Stimulated activated CD4-positive, alpha-beta T cell treated with anti-CD3 and anti-CD28 coated beads, Interleukin-12 subunit alpha, Interleukin-12 subunit beta, amount 100 ng/mL, for 24 hours (primary cell): ENCODE measurements at places on chromosomes 12 and 14.

- DNase-seq, result no peak
Measured at GRCh38 chr12:65943388-65944137, 119.3 kb downstream of the HMGA2 start.

DNA sequence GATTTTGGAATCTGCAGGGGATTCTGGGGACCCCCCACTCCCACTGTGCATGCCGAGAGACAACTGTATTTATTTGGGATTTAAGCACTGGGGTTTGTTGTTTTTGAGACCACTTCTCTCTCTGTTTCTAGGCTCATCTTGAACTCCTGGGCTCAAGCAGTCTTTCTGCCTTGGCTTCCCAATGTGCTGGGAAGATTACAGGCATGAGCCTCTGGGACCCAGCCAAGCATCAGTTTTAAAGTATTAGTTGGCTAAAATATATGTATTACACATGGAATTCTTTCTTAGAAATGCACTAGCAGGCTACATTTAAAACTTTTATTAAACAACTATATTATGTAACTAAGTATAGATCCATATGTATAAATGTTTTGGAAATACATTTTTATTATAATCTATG is 78.3 kb downstream of the AEBP2 start:
- DNase-seq, result no peak

GRCh38 chr12:54213079-54213478 is 24.3 kb upstream of the SMUG1 start:
- DNase-seq, result no peak

DNA sequence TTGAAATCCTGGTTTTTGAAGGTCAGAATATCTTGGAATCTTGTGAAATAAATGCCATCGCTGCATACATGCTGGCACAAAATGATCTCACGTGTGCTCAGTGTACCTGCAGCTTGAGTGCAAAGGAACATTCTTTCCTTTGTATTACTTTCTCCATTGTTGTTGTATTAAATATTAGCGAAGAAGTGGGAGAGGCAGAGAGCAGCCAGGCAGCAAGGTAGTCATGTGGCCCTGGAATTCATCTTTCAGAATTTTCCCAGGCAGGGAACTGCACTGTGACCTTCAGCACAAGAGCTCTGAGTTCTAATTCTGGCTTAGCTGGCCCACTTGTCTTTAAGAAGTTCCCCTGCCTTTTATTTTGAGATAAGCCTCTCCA is 145.5 kb downstream of the PRKCH start:
- DNase-seq, result no peak

- no peak for DNase-seq
Measured at GRCh38 chr14:96030108-96030760, 8.9 kb upstream of the C14orf132 start.

- DNase-seq, result no peak
Measured at GRCh38 chr12:32025906-32026305, 66.7 kb downstream of the RESF1 start.

GRCh38 chr14:82951171-82951570 is 1417.5 kb upstream of the SEL1L start:
- no peak for DNase-seq

GRCh38 chr12:84329938-84330337 is 582.7 kb downstream of the SLC6A15 start:
- DNase-seq, result no peak

GRCh38 chr12:45670346-45671065 is 59.0 kb upstream of the ARID2 start:
- no peak for DNase-seq

DNA sequence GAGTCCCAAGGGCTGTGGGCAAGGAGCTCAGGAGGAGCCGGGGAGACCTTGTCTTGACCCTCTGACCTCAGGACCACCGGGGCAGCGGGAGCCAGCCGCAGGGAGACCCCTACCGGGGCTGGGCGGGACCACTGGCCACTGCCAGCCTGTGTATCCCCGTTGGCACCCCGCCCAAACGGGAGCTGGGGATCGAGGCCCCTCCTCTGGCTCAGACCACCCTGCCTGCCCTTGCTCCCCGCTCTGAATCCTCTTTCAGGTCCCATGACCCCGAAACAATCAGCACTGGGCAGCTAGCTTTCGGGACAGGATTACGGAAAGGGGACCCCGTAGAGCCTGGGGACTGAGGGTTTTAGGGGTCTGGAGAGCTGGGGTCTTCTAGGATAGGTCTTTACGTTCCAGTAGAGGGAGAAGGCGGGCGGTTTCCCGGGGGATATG is 1.3 kb downstream of the GLI1 start:
- no peak for DNase-seq

- no peak for DNase-seq
Measured at GRCh38 chr14:37824939-37825712, 229.7 kb downstream of the TTC6 start.

DNA sequence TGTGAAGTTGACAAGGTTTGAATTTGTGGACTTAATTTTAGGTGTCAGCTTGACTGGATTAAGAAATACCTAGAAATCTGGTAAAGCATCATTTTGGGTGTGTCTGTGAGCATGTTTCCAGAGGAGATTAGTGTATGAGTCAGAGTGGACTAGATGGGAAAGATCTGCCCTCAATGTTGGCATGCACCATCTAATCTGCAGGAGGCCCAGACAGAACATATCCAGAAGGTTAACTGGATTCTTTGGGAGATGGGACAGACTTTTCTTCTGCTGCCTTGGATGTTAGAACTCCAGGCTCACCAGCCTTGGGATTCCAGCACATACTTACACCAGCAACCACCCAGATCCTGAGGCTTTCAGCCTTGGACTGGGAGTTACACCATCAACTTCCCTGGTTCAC is 14.1 kb downstream of the SGPP1 start:
- no peak for DNase-seq
